ENCODE measurements at places on chromosomes 2 and 18.

DNA sequence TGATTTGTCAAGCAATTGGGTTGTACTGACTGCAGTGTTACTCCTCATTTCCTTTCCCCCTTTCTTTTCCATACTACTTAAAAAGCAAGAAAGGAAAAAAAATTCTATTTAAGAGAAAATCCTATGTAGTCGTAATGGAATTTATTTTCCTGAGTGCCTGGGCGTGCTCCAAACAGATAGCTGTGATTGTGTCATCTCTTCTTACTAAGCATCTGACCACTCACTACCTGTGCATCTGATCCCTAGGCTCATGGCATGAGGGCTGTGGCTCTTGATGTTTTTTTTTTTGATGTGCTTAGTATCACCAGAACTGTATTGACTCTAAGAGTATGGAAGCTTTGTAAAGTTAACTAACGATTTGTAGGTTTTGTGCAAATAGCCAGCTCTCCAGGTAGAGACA, 19.0 kb downstream of the CRIM1 start:
- DNase-seq = no peak

DNA sequence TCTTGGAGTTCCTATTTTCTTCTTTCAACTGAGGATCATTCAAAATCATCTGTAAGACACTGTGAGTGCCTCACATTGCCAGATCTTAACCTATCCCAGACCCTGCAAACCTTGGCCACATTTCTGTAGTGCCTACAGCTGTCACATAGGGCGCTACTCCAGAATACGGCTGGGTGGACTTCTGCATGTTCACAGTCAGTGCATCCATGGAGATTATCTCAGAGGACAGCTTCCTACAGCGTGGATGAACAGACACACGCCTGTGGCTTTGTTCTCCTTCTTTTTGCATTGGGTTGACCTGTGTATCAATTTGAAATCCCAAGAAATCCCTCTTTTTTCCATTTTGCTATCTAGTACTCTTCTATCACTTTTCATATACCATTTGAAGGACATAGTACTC, 1.9 kb upstream of the KLHL29 start:
- DNase-seq = no peak

DNA sequence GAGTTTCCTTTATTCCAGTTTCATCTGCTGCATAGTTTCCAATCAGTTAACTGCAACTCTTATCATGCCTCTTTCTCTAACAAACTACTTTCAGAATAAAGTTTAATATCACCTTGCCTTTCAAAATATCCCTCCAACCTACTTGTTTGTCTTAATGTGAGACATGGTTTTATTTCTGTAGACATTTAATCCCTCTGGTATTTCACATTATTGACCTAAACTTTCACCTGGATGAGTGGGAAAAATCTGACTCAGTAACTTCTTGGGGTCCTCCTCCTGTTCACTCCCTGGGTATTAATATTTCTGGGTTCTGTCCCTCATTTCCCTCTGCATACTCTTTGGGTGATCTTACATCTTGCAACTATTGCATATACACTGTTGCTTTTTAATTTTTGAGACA, 27.9 kb downstream of the MSH6 start:
- DNase-seq = no peak

DNA sequence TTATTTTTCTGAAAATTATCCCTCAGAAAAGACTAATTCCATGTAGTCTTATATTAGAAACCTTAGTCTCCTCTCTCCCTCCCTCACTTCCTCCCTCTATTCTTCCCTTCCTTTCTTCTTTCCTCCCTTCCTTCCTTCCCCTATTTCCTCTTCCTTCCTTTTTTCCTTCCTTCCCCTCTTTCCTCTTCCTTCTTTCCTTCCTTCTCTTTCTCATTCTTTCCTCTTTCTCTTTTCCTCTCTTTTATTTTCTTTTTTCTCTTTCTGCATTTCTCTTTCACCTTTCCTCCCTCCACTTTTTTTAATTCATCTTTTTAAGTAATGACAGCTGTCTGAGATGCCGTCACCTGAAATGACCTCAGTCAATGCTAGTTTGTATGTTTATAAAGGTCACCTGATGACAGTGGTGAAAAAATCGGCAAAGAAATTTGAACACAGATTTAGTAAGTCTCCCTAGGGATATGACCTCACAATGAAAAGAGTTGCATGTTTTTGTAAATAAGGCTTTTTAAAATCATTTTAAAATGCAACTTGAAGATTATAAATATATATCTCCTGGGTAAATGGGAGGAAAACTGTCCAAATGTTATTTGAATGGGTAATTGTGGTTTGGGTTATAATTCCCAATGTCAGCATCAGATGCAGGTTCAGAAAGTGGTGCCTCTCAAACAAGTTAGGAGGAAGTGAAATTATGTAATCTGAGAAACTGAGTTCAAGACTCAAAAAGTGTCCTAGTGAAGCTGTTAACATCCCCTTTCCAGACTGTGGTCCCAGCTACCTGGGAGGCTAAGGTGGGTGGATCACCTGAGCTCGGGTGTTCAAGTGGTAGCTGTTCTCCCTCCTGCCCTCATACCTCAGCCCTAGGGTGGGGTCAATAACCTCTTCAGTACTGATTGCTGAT, 90.3 kb upstream of the ST3GAL5 start:
- no peak for DNase-seq

Measured in epithelial cell of proximal tubule (primary cell).